Stimulated activated CD8-positive, alpha-beta memory T cell treated with anti-CD3 and anti-CD28 coated beads, Interleukin-15, amount 100 ng/mL, for 4 hours (primary cell): ENCODE measurements at places on chromosomes 7 and 10.

DNA sequence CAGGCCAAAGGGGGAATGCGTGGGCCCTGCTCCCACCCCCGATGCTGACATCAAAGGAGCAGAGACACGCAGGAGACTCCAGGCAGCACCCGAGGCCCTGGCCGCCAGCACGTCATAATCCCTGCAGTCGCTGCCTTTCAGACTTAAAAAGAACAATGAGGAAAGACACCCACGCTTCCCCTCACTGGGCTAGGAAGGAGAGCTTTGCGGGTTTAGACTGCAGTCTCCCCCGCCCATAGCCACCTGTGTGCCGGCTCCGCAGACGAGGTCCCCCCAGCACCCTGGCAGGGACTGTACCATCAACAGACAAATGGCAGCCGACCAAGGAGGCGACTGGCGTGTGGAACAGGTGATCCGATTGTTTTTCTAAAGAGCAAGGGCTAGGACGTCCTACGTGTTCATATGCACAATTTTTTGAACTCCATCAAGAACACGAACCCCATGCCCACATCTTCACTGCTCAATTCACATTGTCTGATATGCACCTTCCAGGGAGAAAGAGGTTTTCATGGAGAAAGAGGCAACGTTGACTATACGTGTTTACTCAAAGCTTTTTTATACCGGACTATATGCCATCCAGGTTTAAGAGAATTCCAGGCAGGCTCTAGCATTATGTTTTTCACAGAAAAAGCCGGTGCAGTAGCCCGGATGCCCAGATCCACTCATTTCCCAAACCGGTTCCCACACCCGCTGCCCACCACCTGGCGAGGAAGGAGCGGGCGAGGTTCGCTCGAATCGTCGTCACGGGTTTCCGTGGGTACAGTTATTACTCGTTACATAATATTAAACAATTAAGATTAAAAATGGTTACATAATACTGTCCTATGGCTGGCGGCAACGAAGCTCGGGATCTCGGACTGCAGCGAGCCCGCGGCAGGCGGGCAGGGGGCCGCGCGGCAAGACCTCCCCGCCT lies 1.1 kb downstream of the GRB10 start:
- DNase-seq, result no peak

DNA sequence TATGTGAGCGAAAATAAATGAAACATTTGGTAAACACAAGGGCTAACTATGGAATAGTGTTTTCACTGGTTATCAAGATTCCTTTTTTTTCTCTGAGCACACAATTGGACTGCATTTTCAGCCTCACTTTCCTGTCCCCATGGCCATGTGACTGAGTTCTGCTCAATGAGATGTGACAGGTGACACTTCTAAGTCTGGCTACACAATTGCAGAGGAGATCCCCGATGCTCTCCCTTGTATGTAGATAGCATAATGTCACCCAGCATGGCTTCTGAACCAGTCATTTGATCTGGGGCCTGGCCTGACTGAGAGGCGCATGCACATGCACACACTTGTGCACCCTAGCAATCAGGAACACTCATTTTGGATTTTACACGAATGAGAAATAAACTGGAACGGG lies 581.8 kb downstream of the GRID1 start:
- no peak for DNase-seq

- DNase-seq, result no peak
These were observed 157.6 kb upstream of the SEMA3E start for GRCh38 chr7:83806538-83806937.

DNA sequence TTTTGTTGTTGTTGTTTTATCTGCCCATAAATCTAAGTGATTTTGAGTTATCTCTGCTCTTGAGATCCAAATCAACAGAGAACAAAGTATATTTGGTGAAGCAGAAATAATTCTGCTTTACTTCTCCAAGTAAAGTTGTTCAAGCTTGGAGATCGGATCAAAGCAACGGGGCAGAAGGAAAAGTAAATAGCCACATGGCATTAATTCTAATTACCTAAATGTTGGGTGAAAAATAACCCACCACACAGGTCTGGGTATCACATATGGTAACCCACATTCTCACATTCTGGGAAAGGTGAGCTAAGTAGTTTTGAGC lies 3.1 kb downstream of the NRP1 start:
- no peak for DNase-seq

DNA sequence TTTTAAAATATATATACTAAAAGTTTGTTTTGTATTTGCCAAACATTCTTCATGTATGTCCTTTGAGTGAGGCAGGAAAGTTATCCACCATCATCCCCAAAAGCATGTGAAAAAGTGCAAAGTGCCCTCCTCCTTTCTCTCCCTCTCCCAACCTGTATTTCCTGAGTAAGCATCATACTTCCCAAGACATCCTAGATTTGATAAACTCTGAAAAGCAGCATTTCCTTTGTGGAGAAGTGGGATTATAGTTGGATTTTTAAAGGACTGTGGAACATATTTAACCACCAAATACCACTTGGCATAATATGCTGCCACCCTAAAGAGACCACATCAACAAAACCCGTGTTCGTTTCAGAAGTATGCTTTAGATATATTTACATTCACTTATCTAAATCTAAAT lies 36.9 kb downstream of the NET1 start:
- no peak for DNase-seq

DNA sequence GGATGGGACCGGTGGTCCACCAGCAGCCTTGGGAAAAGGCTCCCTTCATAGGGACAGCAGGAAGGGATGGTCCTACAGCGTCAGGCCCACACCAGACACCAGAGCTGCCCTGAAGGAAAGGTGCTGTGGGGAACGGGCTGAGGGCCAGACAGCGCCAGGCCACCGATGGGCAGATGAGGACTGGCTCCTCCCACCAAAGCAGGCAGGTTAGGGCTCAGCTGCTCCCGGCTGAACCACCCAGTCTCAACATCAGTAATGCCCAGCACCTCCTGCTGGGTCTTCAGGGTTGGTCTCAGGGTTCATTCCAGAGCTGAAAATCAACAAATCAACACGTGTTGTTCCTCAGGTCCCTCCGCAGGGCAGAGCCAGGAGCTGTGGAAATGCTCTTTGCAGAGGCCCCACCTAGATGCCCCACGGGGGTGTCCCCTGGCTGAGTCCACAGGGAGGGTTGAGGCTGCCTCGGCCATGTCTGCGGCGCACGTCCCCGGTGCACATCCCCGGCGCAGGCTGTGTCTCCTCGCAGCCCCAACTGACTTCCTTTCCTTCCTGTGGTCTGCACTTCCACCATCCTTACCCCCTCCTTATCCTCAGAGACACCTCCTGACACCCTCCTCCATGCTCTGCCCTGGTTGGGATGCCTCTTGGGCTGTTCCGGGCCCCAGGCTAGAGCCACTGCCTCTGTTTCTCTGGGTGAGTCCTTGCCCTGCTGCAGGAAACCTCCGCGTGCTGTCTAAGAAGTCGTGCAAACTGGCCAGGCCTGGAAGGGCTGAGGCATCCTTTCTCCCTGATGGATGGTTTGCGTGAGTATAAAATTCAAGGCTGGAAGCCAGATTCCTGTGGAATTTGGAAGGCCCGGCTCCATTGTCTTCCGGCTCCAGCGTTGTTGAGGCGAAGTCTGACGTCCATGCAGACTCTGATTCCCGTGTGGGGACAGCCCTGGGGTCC lies 32.8 kb upstream of the CFAP46 start:
- no peak for DNase-seq

GRCh38 chr10:50636618-50637579 lies 13.1 kb upstream of the SGMS1 start:
- no peak for DNase-seq

- DNase-seq, result no peak
These were observed 101.5 kb downstream of the GFRA1 start for GRCh38 chr10:116171505-116171904.

DNA sequence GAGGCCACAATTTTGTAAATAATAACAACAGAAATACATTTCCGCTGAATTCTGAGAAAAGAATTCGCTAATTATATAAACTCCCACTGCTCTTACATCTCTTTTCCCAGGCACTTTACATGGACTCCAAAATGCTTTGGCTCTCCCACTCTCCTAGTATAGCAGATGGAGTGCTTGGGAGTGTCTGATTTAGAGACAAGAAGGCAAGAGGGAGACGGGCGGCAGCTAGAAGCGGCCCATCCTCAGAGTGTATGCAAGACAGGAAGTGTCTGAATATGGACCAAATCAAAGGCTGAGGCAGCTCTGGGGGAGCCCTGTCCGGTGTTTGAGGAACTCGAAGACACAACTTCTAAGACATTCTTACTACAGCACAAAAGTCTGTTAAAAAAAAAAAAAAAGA lies 212.1 kb downstream of the GFRA1 start:
- no peak for DNase-seq

DNA sequence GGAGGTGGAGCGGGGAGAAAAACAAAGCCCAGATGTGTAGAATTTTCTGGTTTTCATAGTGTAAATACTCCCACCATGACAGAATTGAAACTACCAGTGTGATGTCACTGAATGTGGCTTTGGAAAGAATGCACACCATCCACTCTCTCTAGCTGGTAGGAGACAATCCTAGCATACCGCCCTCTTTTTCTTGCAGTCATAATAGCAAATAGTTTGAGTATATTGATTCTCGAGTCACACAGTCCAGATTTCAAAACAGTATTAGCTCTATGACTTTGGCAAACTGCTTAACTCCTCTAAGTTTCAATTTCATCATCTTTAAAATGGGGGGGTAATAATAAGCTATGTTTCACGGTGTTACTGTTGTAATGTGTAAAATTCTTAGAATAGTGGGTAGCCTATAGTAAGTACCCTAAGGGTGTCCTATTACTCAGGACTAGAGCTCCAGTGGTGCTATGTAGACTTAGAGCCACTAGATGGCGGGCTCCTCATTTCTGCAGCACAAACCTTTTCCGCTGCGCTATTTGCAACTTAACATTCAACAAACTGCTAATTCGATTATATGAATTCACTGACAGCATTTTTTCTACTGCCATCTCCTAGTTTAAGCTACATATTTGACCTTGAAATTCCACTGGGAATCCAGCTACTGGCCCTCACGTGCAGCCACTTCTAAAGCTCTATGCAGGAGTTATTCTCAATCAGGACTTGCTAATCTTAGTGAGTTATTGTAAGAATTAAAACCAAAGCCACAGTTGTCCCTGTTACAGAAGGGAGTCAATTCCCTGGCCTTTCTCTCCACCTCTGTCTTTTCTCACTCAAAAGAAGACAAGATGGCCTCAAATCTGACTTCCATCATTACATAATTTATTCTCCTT lies 18.7 kb downstream of the TAS2R40 start:
- DNase-seq, result peak; percentile 57

GRCh38 chr7:91201442-91202113 lies 62.7 kb upstream of the FZD1 start:
- no peak for DNase-seq

DNA sequence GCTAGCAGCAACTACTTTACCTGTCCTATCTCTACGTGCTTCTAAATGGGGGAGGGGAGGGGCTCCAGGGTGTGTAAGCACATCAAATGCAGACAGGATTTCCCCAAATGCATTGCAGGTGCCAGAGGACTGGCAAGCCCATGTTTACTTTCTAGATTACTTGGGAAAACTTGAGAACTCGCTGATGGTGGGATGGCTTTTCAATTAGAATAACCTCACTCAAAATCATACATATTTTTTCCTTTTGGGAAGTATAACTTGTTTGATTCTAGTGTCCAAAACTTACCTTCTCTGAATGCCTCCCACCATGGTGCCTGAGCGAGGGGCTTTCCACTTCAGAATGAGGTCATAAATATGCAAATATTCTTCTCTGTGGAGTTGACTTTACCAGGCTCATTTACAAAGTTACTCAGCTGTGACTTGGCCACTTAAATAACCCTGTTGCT lies 191.3 kb upstream of the RHOBTB1 start:
- DNase-seq, result no peak

DNA sequence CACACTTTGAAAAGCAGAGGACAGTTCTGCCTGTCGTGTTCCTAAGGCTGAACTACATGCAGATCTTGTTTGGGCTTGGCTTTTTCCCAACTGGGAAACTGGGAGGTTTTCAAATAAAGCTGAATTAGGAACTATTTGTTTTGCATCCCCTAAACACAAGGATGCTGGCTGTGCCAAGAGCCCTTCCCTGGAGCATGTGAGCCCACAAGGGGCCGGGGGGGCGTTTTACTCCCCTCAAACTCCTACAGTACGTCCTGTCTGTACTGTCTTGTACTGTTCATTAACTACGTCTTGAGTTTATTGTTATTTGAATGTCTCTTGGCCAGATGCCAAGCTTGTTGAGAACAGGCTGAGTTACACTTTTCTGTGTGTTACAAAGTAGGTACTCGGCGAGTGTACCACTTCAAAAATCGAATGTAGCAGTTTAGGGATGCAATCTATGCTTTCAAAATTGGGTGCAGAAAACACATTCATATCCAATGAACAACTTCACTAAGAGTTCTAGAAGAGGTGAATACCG lies 94.9 kb downstream of the GFRA1 start:
- no peak for DNase-seq

DNA sequence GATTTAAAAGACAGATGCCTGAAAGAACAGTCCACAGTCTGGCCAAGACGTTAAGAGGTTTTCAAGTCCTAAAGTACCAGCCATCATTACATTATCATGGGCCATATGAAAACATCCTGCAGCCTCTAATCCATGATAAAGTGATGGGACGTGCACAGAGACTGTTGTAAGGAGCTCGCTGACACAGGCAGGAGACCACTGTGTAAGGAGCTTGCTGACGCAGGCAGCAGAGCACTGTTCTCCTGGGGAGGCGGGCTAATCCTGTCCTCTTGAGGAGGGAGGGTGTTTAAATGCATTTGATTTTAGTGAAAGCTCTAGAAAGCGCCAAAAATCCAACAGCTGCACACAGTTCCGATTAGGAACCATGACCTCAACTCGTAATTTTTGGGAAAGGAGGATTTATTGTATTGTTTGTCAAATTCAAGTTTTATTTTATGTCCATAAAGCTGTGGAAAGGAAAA lies 16.9 kb downstream of the SVIL start:
- no peak for DNase-seq

DNA sequence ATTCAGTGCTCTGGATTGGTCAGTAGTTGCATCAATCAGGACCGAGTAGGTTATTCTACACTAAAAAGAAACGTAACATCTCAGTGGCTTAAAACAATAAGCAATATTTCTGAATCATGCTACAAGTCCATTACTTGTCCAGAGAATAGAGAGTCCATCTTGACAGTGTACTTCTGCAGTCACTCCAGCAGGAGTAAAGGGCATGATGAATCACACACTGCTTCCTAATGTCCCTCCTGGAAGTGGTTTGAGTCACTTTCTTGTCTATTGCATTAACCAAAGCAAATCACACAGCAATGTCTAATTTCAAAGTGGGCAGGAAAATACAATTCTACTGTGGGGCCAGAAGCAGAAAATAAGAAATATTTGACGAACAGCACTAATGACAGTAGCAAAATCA lies 124.8 kb downstream of the TSPAN12 start:
- DNase-seq, result no peak

- no peak for DNase-seq
These were observed 109.4 kb downstream of the ABLIM1 start for GRCh38 chr10:114548662-114549061.

DNA sequence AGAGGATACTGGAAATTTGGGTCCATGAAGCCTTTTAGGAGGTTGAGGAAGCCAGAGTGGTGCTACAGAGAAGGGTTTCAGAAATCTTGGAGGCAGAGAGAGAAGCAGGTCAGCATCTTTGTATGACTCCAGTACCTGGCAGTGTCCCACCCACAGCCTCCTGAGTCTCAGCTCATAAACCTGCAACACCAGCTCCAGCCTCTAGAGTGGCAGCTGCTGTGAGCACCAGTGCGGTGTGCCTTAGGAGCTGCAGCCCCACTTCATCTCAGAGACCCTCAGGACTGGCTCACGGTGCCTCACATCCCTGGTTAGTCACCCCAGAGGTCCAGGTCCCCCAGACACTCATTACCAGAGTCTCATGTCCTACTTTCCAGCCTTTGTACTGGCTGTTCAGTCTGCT lies 84.8 kb upstream of the PRKAR2B start:
- DNase-seq, result no peak
